ENCODE measurements at places on chromosomes 3 and 15.

DNA sequence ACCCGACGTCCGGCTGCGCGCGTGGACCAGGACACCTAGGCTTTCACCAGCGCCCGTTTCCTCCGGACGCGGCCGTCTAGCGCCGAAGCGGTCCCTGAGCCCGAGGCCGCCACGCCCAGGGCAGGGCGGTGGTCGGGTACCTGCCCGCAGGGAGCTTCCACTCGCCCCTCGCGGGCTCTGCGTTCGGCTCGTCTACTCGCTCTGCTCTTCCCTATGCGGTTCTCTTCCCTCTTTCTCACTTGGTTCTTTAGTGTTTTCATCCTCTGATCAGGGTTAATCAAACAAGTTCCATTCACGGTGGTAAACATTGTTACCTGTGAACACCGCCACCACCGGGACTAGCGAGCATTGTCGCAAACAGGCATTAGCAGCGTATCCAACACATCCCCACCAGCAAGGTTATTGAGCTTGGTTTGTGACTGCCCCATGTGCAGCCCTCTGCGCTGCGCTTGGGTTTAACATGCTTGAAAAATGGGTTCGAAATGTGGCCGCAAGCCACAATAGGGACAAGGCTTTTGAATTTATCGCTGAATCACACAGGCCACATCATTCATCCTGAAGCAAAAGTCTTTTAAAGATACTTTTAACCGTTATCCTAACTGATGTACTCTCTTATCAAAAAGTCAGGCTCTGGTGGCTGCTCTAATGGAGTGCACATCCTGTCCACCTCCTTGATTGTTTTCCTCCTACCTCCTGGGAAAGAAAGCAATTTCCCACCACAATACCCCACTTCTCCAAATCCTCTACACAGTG, 843 bp upstream of the CD47 start:
- peak; percentile 11 for DNase-seq

DNA sequence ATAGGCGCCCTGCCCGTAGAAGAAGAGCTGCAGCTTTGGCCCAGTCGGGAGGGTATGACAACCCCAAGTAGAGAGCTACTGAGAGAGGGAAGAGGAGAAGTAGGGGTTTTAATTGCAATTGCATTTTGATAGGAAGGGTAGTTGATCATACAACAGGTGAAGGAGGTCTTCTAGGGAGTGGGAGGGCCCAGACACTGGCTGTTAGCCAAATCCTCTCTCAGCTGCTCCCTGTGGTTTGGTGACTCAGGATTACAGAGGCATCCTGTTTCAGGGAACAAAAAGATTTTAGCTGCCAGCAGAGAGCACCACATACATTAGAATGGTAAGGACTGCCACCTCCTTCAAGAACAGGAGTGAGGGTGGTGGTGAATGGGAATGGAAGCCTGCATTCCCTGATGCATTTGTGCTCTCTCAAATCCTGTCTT, 408.9 kb upstream of the THBS1 start:
- DNase-seq = peak; percentile 68

DNA sequence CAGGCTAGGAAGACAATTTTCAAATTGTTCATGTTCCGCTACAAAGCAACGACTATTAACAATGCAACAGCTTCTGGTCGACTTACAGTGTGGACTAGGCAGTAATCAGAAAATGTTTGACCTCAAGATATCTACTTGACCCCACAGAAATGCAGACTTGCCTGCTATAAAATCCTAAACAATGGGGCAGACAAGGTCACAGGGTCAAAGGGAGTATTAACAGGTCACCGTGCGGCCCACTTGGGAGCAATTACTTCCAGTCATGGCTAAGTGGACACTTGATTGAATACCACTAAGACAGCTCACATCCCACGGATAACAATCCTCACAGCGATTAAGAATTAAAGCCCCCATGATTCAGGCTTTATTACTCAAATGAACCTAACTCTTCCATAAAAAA, 58.9 kb downstream of the FOXP1 start:
- DNase-seq = peak; percentile 33

DNA sequence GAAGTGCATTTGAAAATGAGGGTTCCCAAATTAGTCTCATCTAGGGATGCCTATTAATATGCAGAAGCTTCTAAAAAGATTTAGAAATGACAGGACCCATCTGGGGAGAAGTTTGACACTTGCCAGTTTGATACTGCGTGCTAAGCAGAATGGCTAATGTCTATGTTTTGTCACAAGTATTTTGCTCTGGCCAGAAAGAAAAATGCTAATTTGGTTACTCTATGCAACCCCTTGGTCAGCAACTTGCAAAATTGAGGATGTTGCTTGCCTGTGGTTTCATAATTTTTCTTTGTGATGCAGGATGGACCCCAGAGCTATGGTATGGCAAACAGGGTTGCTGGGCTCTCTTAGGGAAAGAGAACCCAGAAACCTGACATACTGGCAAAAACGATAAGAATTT, 148.2 kb downstream of the FMN1 start:
- no peak for DNase-seq

DNA sequence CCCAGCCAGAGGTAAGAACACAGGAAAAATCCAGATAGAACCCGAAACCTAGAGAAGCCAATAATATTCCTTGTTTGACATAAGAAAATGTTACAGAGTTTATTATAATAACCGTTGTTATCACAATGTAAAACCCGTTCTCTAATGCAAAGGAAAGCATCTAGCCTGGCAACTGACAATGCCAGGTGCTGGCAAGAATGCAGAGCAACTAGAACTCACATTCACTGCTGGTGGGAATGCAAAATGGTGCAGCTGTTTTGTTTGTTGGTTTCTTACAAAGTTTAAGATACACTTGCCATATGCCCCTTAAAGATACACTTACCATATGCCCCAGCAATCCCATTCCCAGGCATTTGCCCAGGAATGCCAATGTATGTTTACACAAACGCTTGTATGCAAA, 23.4 kb downstream of the VPS39 start:
- DNase-seq = no peak

- DNase-seq = no peak
Measured at GRCh38 chr3:10779293-10779805, 36.7 kb upstream of the SLC6A11 start.

- DNase-seq = no peak
Measured at GRCh38 chr3:152376351-152377183, 107.8 kb downstream of the MBNL1 start.

GRCh38 chr3:56630966-56631365, 52.1 kb downstream of the TASOR start:
- DNase-seq = no peak

DNA sequence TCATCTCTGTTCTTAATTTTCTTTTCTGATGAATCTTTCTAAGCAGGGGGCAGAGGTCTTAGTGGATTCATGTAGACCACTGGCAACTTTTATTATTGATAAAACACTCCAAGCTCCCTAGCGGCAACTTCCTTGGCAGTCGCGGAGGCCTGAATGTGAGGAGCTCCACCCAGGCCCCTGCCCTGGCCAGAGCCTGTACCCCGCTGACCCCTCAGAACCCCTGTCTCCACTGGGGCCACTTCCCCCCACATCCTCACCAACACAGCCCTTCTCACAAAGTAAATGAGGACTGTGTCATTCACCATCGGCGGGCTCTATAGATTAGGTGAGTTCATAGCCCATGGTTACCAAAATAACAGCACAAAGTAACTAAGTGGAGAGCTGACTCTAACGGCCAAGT, 111.6 kb downstream of the TPRA1 start:
- no peak for DNase-seq

DNA sequence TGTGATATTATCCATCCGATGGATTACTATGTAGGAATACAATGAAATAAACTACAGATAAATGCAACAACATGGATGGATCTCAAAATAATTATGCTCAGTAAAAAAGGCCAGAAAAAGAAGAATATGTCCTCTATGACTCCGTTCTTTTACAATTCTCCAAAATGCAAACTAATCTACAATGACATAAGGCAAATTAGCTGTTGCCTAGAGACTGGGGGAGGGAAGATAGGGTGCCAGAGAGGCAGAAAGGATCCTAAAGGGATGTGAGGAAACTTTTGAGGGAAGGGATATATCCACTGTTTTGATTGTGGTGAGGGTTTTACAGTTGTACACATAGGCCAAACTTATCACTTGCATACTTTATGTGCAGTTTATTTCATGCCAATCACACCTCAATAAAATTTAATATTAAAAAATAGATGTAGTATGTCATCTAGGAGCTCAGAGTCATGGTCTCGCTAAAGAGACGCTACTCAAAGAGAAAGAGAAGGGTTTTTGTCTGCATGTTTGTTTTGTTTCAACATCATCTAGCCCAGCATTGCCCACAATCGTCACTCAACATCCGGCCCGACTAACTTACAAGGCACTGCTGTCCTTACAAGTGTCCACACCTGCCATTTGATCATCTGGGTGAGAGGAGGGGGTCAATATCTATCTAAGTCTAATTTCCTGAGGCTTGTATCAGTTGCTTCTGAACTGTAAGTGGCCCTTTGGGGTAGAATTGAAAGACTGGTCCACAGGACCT, 29.5 kb downstream of the HES1 start:
- DNase-seq = no peak

DNA sequence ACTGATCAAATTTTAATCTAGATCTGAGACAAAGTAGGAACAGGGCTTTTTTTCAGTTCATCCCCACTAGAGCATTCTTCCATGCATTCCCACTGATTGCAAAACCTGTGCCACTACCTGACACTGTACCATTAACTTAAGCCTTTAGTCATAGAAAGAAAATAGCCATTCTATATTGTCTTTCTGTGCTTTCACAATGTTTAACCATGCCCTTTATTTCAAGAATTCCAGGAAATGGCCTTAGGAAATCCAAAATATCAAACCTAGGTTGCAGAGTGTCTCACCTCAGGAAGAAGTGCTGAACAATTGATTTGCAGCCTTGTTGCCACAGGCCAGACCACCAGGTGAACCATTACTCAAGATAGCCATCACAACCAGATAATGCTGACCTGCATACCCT, 56.2 kb upstream of the TGFBR2 start:
- no peak for DNase-seq

- DNase-seq = peak; percentile 18
Measured at GRCh38 chr3:179321668-179322285, 1.1 kb upstream of the ZNF639 start.

DNA sequence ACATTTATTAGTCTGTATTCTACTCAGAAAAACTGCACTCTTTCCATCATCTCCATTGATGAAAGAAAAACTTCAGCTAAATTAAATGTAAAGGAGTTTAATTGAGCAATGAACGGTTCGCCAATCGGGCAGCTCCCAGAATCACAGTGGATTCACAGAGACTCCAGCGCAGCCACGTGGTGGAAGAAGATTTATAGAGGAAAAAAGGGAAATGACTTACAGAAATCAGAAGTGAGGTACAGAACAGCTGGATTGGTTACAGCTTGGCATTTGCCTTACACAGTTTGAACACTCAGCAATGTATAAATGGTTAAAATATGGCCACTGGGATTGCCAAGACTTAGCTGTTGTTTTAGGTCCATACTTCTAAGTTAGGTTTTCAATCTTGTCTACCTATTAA, 2.8 kb upstream of the SUCLG2 start:
- no peak for DNase-seq

DNA sequence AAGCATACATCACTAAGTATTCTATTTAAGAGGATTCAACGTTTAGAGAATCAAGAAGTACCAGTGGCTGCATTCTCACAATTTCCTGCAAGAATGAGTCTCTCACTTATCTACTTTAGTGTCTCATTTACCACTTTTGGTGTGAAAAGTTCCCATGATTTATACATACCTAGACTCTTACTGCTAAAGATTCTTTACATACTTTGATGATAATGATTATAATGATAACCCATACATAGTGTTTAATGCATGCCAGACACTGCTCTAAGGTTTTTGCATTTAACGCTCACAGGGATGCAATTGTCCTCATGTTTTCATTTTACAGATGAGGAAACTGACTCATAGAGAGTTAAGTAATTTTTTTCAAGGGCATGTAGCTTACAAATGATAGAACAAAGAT, 133.6 kb downstream of the TMEM108 start:
- DNase-seq = no peak

GRCh38 chr15:76795217-76795616, 109.9 kb downstream of the SCAPER start:
- DNase-seq = no peak

- DNase-seq = no peak
Measured at GRCh38 chr3:105733356-105733755, 135.5 kb downstream of the CBLB start.

GRCh38 chr15:67135494-67135893, 70.1 kb downstream of the SMAD3 start:
- no peak for DNase-seq
